ENCODE measurements at places on chromosomes 1 and 21. TPM values are rescaled to one million over a fixed set of nuclear protein-coding genes. Genes with fewer than 3 reads are reported as not detected.

Gene TNFRSF8
- total RNA-seq: 0.37 TPM

Gene NFIA
- 2.8 TPM for total RNA-seq

Gene TACSTD2
- total RNA-seq: 0.11 TPM

Gene CHI3L2
- total RNA-seq: 0.22 TPM

Gene FCRL4
- not detected for total RNA-seq

Gene RXFP4
- total RNA-seq: 0.11 TPM
